ENCODE measurements at places on chromosomes 7 and 10.

- no peak for DNase-seq
These were observed 44.5 kb upstream of the AGR3 start for GRCh38 chr7:16926283-16926682.

DNA sequence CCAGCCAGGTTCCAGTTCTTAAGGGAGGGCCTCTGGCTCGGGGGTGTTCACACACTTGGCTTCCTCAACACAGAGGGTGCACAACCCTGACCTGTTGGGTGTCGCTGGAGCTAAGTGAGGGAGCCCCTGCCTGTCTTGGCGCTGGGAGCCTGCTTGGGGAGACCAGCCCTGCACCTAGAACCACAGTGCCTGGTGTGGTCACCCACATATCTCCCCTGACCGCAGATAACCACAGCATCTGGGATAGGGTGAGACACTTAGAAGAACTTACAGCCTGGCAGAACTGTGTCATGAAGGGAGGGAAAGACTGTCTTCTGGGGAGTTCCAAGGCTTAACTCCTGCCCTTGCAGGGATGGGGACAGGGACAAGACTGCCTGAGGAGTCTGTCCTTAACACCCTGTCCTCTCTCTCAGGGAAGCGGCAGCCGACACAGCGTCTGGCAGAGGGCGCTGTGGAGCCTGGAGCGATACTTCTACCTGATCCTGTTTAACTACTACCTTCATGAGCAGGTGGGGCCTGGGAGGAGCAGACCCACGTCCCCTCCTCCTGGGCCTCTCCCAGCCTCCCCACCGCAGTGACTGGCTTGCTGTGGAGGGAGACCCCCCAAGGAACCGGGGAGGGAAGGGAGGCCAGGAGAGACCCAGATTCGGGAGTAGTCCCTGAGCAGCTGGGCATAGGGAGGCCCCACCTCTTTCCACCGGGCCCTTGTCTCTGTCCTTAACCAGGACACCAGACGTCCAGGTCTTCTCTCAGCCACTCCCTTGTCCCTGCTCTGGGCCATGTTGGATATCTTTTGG is 59.0 kb downstream of the PALD1 start:
- no peak for DNase-seq

GRCh38 chr7:108723381-108723814 is 153.7 kb downstream of the DNAJB9 start:
- DNase-seq = no peak

GRCh38 chr10:74026428-74027015 is 28.6 kb downstream of the VCL start:
- no peak for DNase-seq

GRCh38 chr7:67771846-67772605 is 775.4 kb downstream of the TYW1 start:
- DNase-seq = no peak

GRCh38 chr10:65534771-65535170 is 1391.1 kb upstream of the LRRTM3 start:
- DNase-seq = no peak

DNA sequence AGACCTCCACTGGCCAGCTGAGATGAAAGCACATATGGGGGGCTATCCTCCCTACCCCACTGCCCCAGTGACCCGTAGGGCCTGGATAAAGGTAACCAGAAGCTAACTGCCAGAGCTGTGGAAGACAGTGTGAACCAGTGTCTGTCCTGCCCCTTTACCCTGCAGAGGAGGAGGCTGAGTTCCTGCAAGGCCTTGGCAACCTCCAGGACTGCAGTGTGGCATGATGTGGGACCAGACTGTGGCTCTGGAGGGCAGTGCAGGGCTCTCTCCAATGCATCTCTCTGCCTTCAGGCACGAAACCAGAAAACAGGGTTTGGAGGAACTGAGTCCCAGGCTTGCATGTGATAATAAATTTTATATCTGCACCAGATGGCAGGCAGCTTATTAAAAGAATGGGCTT is 93.1 kb downstream of the EPC1 start:
- no peak for DNase-seq

- no peak for DNase-seq
These were observed 154.7 kb downstream of the NEURL1 start for GRCh38 chr10:103648251-103648635.

- no peak for DNase-seq
These were observed 92.8 kb downstream of the TMEM130 start for GRCh38 chr7:98777051-98777450.

- DNase-seq = no peak
These were observed 333.5 kb downstream of the GPR158 start for GRCh38 chr10:25508112-25508815.

GRCh38 chr7:29386196-29386765 is 177.4 kb upstream of the PRR15 start:
- no peak for DNase-seq

DNA sequence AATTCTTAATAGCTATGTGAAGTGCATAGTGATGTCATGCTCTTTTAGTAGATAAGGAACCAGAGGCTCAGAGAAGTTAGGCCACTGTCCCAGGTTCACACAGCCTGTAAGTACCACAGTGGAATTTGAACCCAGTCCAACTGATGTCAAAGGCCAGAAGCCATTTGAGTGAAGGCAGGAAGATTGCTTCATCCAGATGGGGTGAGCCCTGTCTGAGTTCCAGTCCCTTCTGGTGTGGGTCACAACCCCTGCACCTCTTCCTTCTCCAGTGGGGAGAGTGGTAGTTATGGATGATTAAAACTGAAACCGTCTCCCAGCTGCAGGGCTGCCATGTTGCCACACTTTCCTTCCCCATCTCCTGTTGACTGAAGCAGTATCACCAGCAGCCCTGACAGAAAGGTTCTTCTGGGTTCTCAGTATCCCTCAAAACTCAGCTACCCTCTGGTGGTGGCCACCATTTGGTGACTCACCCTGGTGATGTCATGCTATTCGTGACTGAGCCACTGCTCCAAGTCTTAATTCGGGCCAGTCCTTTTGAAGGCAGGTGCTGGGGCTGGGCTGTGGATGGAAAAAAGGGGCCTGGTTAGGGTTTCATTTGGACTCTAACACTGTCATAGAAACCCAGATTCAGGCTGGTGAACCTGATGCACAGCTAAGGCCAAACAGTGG is 1.5 kb upstream of the C10orf95 start:
- DNase-seq = no peak

GRCh38 chr10:84256510-84257342 is 11.9 kb downstream of the RGR start:
- DNase-seq = peak; percentile 34

- DNase-seq = no peak
These were observed 215.3 kb upstream of the RHOBTB1 start for GRCh38 chr10:61159253-61159652.

- no peak for DNase-seq
These were observed 194.0 kb upstream of the PRSS58 start for GRCh38 chr7:142451817-142452216.

- DNase-seq = no peak
These were observed 168.2 kb downstream of the ETV1 start for GRCh38 chr7:13821152-13821787.

DNA sequence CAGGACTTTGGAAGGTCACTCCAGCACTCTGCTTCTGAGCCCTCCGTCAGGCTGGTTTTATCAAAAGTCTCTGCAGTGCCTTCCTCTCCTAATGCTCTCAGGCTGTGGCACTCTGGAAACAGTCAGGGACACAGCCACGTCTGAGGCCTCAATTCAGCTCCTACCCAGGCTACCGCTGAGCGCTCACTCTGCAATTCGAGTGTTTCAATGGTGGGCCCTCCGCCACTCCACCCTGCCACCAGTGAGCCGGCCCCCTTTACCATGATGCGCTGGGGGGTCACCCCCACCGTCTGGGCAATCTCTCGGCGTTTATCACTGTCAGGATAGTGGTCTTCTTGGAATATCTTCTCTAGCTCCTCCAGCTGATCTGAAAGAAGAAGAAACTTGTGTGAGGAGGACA is 3.5 kb downstream of the NOBOX start:
- DNase-seq = no peak

DNA sequence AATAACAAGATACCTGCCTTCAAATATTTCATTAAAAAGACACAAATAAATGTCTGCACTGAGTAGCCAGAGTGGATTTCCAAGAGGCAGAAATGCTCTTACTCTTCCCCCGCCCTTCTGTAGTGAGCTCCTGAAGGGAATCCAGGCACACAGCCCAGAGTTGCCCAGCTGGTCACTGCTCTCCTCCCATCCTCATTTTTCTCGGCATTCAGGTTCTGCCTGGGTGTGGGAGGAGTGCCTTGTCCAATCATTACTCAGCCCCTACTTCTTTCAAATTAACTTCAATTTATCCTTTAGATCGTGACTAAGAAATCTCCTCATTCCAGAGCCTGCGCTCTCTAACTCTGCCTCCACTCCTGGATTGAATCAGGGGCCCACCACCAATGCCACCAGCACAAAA is 12.2 kb downstream of the CCDC6 start:
- no peak for DNase-seq

Measured in stimulated activated CD4-positive, alpha-beta T cell treated with anti-CD3 and anti-CD28 coated beads, Interleukin-15, amount 100 ng/mL, for 1 hour (primary cell).